ENCODE measurements at places on chromosomes 6 and 20.

DNA sequence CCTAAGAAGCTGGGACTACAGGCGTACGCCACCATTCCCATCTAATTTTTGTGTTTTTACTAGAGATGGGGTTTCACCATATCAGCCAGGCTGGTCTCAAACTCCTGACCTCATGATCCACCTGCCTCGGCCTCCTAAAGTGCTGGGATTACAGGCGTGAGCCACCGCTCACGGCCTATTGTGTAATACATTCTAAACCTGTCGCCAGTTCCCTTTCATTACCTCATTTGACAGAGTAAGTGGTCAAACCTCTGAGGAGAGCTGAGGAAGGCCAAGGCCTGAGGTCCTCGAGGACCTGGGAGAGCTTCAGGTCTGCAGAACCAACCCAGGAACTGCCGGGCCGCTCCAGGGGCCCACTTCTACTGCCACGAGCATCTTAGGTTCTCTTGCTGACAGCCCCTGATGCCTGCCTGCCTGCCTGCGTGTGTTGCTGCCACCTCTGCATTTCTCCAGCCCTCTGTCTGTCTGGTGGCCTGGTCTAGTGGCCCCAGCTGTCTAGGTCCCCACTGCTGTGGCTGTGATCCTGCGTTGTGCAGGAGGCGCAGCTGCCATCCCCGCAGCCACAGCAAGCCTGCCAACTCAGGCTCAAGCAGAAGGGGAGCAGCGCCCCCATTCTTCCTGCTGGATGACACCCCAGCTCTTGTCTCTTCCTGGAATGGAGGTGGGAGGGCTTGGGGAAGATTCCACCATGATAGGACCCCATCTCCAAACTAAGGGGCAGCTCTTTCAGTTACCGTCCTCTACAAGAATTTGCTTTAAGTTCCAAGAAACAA is 45.3 kb downstream of the PRR18 start:
- H3K27me3 ChIP-seq, result no peaks in the 10 kb centered on the region
- peaks cover 30% of the 10 kb centered on the region for H3K4me1 ChIP-seq
- H3K4me3 ChIP-seq, result no peak overlapping the region
- peak; percentile 9 for DNase-seq

- H3K4me1 ChIP-seq, result no peaks in the 10 kb centered on the region
- H3K27ac ChIP-seq, result no peak overlapping the region
- no peaks in the 10 kb centered on the region for H3K36me3 ChIP-seq
- no peak for DNase-seq
- no peaks in the 10 kb centered on the region for H3K27me3 ChIP-seq
Measured at GRCh38 chr6:122612838-122613237, 2.6 kb downstream of the PKIB start.

- no peaks in the 10 kb centered on the region for H3K4me1 ChIP-seq
- H3K27me3 ChIP-seq, result no peaks in the 10 kb centered on the region
- H3K36me3 ChIP-seq, result peaks cover 20% of the 10 kb centered on the region
- no peak overlapping the region for H3K4me3 ChIP-seq
- peak; percentile 38 for DNase-seq
- no peak overlapping the region for H3K27ac ChIP-seq
Measured at GRCh38 chr20:63056236-63057170, 49.7 kb upstream of the BHLHE23 start.

DNA sequence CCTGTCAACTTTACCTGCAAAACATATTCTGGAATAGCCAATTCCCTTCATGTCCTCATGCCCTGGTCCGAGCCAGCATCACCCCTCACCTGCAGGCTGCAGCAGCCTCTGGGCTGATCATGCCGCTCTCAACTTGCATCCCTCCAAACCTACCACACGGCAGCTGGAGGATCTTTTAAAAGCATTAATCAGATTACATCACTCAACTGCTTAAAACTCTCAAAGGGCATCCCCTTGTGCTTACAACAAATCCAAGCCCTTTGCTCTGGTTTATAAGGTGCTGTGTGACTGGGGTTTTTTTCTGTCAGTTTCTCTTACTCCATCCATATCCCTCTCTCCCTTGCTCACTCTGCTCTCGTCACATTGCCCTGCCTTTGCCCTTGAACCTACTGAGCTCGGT is 24.0 kb downstream of the CD40 start:
- peaks cover 42% of the 10 kb centered on the region for H3K27me3 ChIP-seq
- H3K36me3 ChIP-seq, result no peaks in the 10 kb centered on the region
- no peak for DNase-seq
- H3K27ac ChIP-seq, result no peak overlapping the region
- H3K4me1 ChIP-seq, result no peaks in the 10 kb centered on the region

- no peaks in the 10 kb centered on the region for H3K4me1 ChIP-seq
- H3K4me3 ChIP-seq, result no peak overlapping the region
- H3K27ac ChIP-seq, result no peak overlapping the region
- peaks cover 21% of the 10 kb centered on the region for H3K27me3 ChIP-seq
- DNase-seq, result no peak
Measured at GRCh38 chr6:3384241-3385143, 72.4 kb downstream of the SLC22A23 start.

Measured in DND-41 (cell line).